ENCODE measurements at places on chromosomes 4 and X. TPM values are rescaled to one million over a fixed set of nuclear protein-coding genes. Genes with fewer than 3 reads are reported as not detected.

- H3K4me1 ChIP-seq: no peaks in the 10 kb centered on the region
- H3K4me3 ChIP-seq: no peak overlapping the region
- no peaks in the 10 kb centered on the region for H3K36me3 ChIP-seq
Observed at GRCh38 chrX:13005661-13006473, 31.0 kb downstream of the TMSB4X start.

TNMD gene
- 0.61 TPM for polyA plus RNA-seq

GRCh38 chrX:40880712-40881111 is 145.4 kb upstream of the MED14 start:
- no peak overlapping the region for H3K27ac ChIP-seq
- no peaks in the 10 kb centered on the region for H3K4me1 ChIP-seq
- no peaks in the 10 kb centered on the region for H3K27me3 ChIP-seq
- no peak overlapping the region for H3K4me3 ChIP-seq

DNA sequence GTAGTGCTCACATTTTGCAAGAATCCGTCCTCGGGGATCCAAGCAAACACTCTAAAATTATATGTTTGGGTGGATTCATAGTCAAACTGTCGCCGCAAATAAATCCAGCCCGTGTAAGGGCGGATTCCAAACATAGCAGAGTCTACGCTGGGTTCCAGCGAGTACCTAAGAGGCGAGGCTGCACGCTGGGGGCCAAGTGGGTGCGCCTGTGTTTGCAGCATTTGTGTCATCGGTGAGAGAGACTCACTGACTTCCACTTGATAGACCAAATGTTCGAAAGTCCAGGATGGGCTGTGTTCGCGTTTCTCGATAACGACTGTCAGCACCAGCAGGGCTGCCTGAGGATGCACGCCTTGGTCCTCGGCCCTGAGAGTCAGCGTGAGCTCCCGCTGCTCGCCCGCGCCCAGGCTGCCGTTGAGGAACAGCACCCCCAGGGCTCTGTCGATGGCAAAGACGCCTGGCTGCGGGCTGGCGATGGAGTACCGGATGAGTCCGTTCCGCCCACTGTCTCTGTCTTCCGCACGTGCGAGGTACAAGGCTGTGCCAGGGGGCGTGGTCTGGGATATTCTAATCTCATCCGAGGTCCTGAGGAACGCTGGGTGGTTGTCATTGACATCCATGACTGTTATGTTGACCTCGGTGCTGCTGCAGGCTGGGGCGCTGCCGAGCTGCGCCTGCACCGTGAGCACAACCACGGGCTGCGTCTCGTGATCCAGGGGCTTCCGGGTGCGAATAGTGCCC is 158.7 kb downstream of the DCHS2 start:
- DNase-seq: no peak
- no peaks in the 10 kb centered on the region for H3K36me3 ChIP-seq
- peaks cover 33% of the 10 kb centered on the region for H3K27me3 ChIP-seq
- H3K4me1 ChIP-seq: no peaks in the 10 kb centered on the region
- no peak overlapping the region for H3K27ac ChIP-seq

DNA sequence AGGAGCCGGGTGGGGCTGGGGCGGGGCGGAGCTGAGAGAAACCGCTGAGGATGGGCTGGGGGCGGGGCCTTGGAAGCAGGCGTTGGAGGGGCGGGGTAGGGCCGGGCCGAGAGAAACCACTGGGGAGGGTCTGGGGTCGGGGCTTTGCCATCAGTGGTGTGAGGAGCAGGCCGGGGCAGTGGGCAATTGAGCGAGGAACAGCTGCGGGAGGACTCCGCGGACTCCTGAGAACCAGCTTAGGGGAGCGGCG is 1.3 kb upstream of the EOLA2 start:
- no peaks in the 10 kb centered on the region for H3K36me3 ChIP-seq
- no peak for DNase-seq
- H3K27me3 ChIP-seq: no peaks in the 10 kb centered on the region
- H3K27ac ChIP-seq: peak overlapping the region; percentile 81

DNA sequence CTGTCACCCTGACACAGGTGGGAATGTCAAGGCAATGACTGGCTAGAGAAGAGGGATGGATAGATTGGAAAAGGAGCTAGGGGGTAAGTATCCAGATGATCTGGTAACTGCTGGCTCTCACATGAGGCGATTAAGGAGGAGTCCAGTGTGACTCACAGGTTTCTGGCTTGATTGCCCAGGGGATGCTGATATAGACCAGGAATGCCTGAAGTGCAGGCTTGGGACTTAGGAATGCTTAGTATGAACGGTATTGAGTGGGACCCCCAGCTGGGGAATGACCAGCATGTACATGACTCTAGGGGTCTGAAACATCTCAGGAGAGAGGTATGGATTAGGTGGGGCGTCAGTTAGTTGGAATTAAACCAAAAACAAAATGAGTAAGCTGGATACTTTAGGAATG is 65.8 kb upstream of the PRPS1 start:
- H3K27me3 ChIP-seq: no peaks in the 10 kb centered on the region
- H3K27ac ChIP-seq: no peak overlapping the region
- no peaks in the 10 kb centered on the region for H3K36me3 ChIP-seq

GRCh38 chrX:20029728-20030127 is 38.9 kb upstream of the BCLAF3 start:
- H3K4me1 ChIP-seq: no peaks in the 10 kb centered on the region
- peak overlapping the region; percentile 12 for H3K27ac ChIP-seq
- peak; percentile 61 for DNase-seq
- no peak overlapping the region for H3K4me3 ChIP-seq
- no peaks in the 10 kb centered on the region for H3K27me3 ChIP-seq

DNA sequence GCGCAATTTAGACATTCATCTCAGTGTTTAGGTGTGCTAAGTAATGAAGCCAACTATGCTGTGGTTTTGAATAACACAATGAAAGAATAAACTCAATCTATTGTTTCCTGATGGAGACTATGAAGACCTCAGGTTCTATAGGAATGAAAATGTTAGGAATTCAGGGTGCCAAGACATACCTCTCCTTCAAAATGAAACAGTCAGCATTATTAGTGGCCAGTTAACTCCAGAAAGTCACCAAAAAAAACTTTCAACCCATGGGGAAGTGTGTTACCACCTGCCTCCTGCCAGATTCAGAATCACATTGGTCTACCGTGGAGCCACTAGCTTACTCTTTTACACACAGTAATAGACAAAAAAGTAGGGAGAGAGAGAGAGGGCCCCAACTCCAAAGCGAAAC is 352.9 kb downstream of the GABRG1 start:
- no peaks in the 10 kb centered on the region for H3K27me3 ChIP-seq
- no peaks in the 10 kb centered on the region for H3K4me1 ChIP-seq
- no peak overlapping the region for H3K4me3 ChIP-seq
- H3K36me3 ChIP-seq: no peaks in the 10 kb centered on the region

- H3K27me3 ChIP-seq: no peaks in the 10 kb centered on the region
- H3K27ac ChIP-seq: no peak overlapping the region
- H3K36me3 ChIP-seq: no peaks in the 10 kb centered on the region
- no peak for DNase-seq
Observed at GRCh38 chrX:134315866-134316265, 78.9 kb downstream of the CCDC160 start.

RAP1GDS1 gene
- 10.6 TPM for polyA plus RNA-seq

MFAP3L gene
- 1.3 TPM for polyA plus RNA-seq

FAM149A gene
- polyA plus RNA-seq: 15.0 TPM

DNA sequence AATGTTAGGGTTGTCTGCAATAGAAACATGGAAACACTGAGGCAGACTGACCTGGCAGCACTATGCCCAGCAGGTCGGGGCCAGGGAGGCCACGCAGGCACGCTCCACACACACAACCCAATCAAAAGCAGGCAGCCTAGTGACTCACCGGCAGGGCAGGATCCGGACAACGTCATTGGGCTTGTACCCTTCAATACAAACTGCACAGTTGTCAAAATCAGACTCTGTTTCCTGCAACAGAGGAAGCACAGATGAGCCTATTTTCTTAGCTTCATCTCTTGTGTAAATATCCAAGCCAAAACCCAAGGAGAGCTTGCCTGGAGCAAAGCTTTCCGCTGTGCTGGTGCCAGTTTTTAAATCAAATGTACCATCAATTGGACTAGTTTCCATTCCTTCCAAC is 185.8 kb downstream of the RNF150 start:
- H3K4me3 ChIP-seq: no peak overlapping the region
- no peaks in the 10 kb centered on the region for H3K4me1 ChIP-seq
- no peaks in the 10 kb centered on the region for H3K36me3 ChIP-seq
- no peak overlapping the region for H3K27ac ChIP-seq

CT55 gene
- not detected for polyA plus RNA-seq

NPY1R gene
- polyA plus RNA-seq: 3.7 TPM

DNA sequence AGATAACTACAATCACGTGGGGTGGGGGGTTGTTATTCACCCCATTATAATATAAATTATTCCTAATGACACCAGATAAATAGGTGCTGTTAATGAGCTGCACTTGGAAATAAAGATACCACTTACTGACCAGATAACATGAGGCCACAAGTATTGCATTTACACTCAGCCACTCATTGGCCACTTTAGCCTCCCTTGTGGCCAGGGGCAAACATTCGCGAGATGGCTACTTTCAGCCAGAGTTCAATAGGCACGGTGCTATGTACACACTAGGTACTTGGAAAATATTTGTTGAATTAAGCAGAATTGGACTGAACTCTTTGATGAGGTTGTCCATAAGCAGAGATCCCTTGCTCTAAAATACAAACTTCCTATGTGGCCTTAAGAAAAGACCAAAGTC is 713.7 kb upstream of the TENM3 start:
- H3K4me1 ChIP-seq: no peaks in the 10 kb centered on the region
- H3K4me3 ChIP-seq: no peak overlapping the region
- no peak overlapping the region for H3K27ac ChIP-seq
- DNase-seq: no peak

SLC2A9 gene
- polyA plus RNA-seq: 1.9 TPM

GRCh38 chrX:47420962-47421361 is 50.6 kb downstream of the ZNF157 start:
- no peaks in the 10 kb centered on the region for H3K36me3 ChIP-seq
- no peak overlapping the region for H3K27ac ChIP-seq
- DNase-seq: no peak
- H3K4me1 ChIP-seq: no peaks in the 10 kb centered on the region

PPP2R2C gene
- polyA plus RNA-seq: 0.42 TPM

GRCh38 chrX:41457613-41458192 is 10.6 kb downstream of the NYX start:
- no peaks in the 10 kb centered on the region for H3K36me3 ChIP-seq
- H3K4me3 ChIP-seq: no peak overlapping the region
- no peaks in the 10 kb centered on the region for H3K27me3 ChIP-seq
- DNase-seq: no peak

TBC1D9 gene
- 13.0 TPM for polyA plus RNA-seq

SLC4A4 gene
- polyA plus RNA-seq: 149 TPM

CSN1S1 gene
- 0.19 TPM for polyA plus RNA-seq

CLNK gene
- 0.19 TPM for polyA plus RNA-seq

DNA sequence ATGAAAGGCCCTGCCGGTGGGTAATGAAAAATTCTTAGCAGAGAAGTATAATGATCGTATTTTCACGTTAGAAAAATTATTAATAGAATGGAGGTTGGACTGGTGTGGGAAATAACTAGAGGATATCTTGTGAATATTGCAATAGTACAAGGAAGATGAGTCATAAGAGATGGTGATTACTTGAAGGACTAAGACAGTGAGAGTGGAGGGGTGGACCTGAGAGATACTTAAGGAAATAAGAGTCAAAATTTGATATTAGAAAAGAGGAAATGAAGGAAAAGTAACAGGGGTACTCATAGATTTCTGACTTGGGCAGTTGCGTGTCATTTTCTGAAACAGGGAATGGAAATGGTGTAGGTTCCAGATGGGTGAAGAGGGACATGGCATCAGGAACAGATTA is 1.7 kb upstream of the USP53 start:
- no peak overlapping the region for H3K27ac ChIP-seq
- H3K4me3 ChIP-seq: no peak overlapping the region
- H3K4me1 ChIP-seq: peaks cover under 1% of the 10 kb centered on the region
- H3K27me3 ChIP-seq: no peaks in the 10 kb centered on the region

GRCh38 chrX:46628460-46629371 is 55.2 kb downstream of the CHST7 start:
- no peak for DNase-seq
- no peaks in the 10 kb centered on the region for H3K4me1 ChIP-seq
- H3K27ac ChIP-seq: peak overlapping the region; percentile 46
- no peaks in the 10 kb centered on the region for H3K36me3 ChIP-seq

GRCh38 chrX:12934850-12935249 is 28.4 kb downstream of the TLR8 start:
- no peaks in the 10 kb centered on the region for H3K36me3 ChIP-seq
- H3K27me3 ChIP-seq: no peaks in the 10 kb centered on the region
- H3K4me3 ChIP-seq: no peak overlapping the region
- no peak overlapping the region for H3K27ac ChIP-seq

GRCh38 chr4:148016063-148016637 is 284.3 kb downstream of the ARHGAP10 start:
- H3K27ac ChIP-seq: no peak overlapping the region
- no peak overlapping the region for H3K4me3 ChIP-seq
- DNase-seq: no peak
- H3K36me3 ChIP-seq: no peaks in the 10 kb centered on the region
- no peaks in the 10 kb centered on the region for H3K27me3 ChIP-seq

TCEAL7 gene
- polyA plus RNA-seq: 0.72 TPM

DNA sequence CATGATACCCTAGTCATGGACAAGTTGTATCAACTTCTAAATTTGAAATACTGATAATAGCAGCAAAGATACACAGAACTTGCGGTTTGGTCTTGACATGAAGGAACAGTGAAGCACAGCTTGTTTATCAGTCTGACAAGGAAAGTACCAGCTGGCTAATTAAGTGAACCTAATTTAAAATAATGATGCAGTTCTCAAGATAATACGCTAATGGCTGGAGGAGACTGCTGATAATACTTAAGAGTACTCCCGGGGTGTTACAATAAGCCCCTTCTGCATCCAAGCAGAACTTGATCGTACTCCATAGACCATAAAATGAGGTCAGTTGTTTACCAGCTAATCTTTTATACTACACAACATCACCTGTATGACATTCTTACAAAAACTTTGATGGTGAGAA is 697.5 kb downstream of the FSTL5 start:
- no peak for DNase-seq
- no peak overlapping the region for H3K27ac ChIP-seq
- H3K36me3 ChIP-seq: no peaks in the 10 kb centered on the region
- no peaks in the 10 kb centered on the region for H3K27me3 ChIP-seq
- H3K4me3 ChIP-seq: no peak overlapping the region

FHIP1A gene
- 2.2 TPM for polyA plus RNA-seq

GRCh38 chr4:176400816-176401461 is 81.2 kb downstream of the SPCS3 start:
- H3K4me1 ChIP-seq: no peaks in the 10 kb centered on the region
- no peak overlapping the region for H3K4me3 ChIP-seq
- no peak overlapping the region for H3K27ac ChIP-seq
- no peaks in the 10 kb centered on the region for H3K36me3 ChIP-seq
- DNase-seq: no peak

DNA sequence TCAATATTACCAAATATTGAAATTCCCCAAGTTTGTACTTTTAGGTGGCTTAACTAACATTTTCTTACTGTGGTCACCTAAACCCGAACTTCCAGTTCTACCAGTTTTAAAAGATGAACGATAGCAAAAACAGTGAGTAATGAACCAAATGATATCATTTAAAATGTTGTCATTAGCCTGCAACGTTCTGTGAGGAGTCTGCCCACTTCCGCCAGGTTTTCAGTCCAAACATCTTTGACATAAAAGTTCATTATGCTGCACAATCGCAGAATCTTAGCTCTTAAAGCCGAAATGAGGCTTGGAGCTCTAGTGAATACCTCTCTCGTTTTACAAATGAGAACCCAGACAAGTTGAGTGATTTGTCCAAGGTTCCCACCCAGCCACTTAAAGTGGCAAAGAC is 762 bp downstream of the PIGA start:
- peak overlapping the region; percentile 97 for H3K27ac ChIP-seq
- peaks cover 5% of the 10 kb centered on the region for H3K4me1 ChIP-seq
- H3K27me3 ChIP-seq: no peaks in the 10 kb centered on the region
- no peaks in the 10 kb centered on the region for H3K36me3 ChIP-seq

- DNase-seq: no peak
- no peak overlapping the region for H3K27ac ChIP-seq
- no peaks in the 10 kb centered on the region for H3K4me1 ChIP-seq
- peaks cover 7% of the 10 kb centered on the region for H3K27me3 ChIP-seq
- H3K4me3 ChIP-seq: no peak overlapping the region
Observed at GRCh38 chrX:78831523-78831922, 84.0 kb downstream of the LPAR4 start.

RHOH gene
- polyA plus RNA-seq: 0.11 TPM

Data from pancreas (tissue), 10 donors.